GM23248 (cell line): ENCODE measurements at places on chromosomes 4 and X. TPM values are rescaled to one million over a fixed set of nuclear protein-coding genes. Genes with fewer than 3 reads are reported as not detected.

MAGEA11 gene
- not detected in 2 replicates for total RNA-seq

TBC1D14 gene
- 39.1 and 48.7 TPM in 2 replicates for total RNA-seq

PDS5A gene
- 56.5 and 57.3 TPM in 2 replicates for total RNA-seq

ETDA gene
- not detected in 2 replicates for total RNA-seq

KIAA0232 gene
- total RNA-seq = 20.6 and 32.6 TPM in 2 replicates

TXK gene
- total RNA-seq = not detected in 2 replicates

CT47A7 gene
- not detected in 2 replicates for total RNA-seq

RASGEF1B gene
- not detected in 2 replicates for total RNA-seq

TMEM150C gene
- under 0.01 and 0.22 TPM in 2 replicates for total RNA-seq

GPM6B gene
- total RNA-seq = 0.65 TPM in 1 of 2 replicates, not detected in the other

COL4A6 gene
- under 0.01 TPM in 1 of 2 replicates, not detected in the other for total RNA-seq

XK gene
- total RNA-seq = not detected in 2 replicates

ERVMER34-1 gene
- not detected in 2 replicates for total RNA-seq

IGFBP7 gene
- total RNA-seq = 949 and 951 TPM in 2 replicates

HOPX gene
- total RNA-seq = not detected in 2 replicates

MAGEB10 gene
- total RNA-seq = not detected in 2 replicates

MAGEA10 gene
- not detected in 2 replicates for total RNA-seq

IBSP gene
- not detected in 2 replicates for total RNA-seq

GPRASP1 gene
- 0.38 and 0.54 TPM in 2 replicates for total RNA-seq

H2BW2 gene
- not detected in 2 replicates for total RNA-seq

MMGT1 gene
- 28.6 and 30.6 TPM in 2 replicates for total RNA-seq

FAM47A gene
- total RNA-seq = not detected in 2 replicates

USP11 gene
- 30.2 and 36.6 TPM in 2 replicates for total RNA-seq

PABPC4L gene
- total RNA-seq = under 0.01 TPM in 2 replicates

FOXP3 gene
- not detected in 2 replicates for total RNA-seq

NPY1R gene
- not detected in 2 replicates for total RNA-seq

CYBB gene
- total RNA-seq = not detected in 2 replicates

ZNF157 gene
- total RNA-seq = not detected in 2 replicates

ANTXR2 gene
- total RNA-seq = 84.0 and 87.5 TPM in 2 replicates

CRMP1 gene
- total RNA-seq = not detected in 2 replicates

ENPEP gene
- total RNA-seq = 0.11 TPM in 1 of 2 replicates, not detected in the other

FRG2 gene
- total RNA-seq = not detected in 2 replicates

VCX2 gene
- total RNA-seq = not detected in 2 replicates

EVC gene
- total RNA-seq = 36.8 and 56.2 TPM in 2 replicates

IQCM gene
- 0.11 TPM in 1 of 2 replicates, not detected in the other for total RNA-seq

AIFM1 gene
- 14.4 and 14.6 TPM in 2 replicates for total RNA-seq

TCEAL6 gene
- not detected in 2 replicates for total RNA-seq

EXOC1L gene
- total RNA-seq = not detected in 2 replicates
